Natural killer cell treated with Interleukin-12 subunit alpha and Interleukin-12 subunit beta and Interleukin-15 and Interleukin-18, amount 100 ng/mL, for 72 hours (primary cell): ENCODE measurements at places on chromosomes 1 and 21.

DNA sequence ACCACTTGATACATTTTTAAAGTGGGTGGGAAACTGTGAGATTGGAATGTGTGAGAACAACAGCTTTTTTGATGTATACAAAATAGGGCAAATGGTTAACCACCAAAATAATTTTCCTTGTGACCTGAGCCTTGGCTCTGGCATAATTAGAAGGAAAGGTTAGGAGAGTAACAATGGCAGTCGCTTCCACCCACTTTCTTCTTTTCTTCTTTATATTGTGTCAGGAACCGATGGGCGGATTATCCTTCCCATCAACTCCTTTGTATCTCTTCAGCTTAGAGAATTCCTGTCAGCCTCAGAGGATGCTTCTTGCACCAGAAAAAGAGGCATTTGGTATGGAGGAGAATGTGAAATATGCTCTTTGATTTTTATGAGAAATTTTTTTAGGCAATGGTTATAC lies 90.6 kb downstream of the SDCCAG8 start:
- H3K36me3 ChIP-seq = no peaks in the 10 kb centered on the region
- no peak overlapping the region for H3K4me3 ChIP-seq
- no peaks in the 10 kb centered on the region for H3K27me3 ChIP-seq
- no peak overlapping the region for H3K27ac ChIP-seq
- peaks cover 5% of the 10 kb centered on the region for H3K4me1 ChIP-seq
- no peak for DNase-seq

GRCh38 chr1:172507741-172508140 lies 25.2 kb upstream of the SUCO start:
- no peak overlapping the region for H3K27ac ChIP-seq
- H3K4me3 ChIP-seq = no peak overlapping the region
- H3K36me3 ChIP-seq = no peaks in the 10 kb centered on the region
- peaks cover 26% of the 10 kb centered on the region for H3K27me3 ChIP-seq

- H3K4me3 ChIP-seq = no peak overlapping the region
- no peak overlapping the region for H3K27ac ChIP-seq
- no peak for DNase-seq
- H3K27me3 ChIP-seq = peaks cover 6% of the 10 kb centered on the region
- H3K36me3 ChIP-seq = no peaks in the 10 kb centered on the region
These were observed 15.6 kb upstream of the ATP1B1 start for GRCh38 chr1:169090900-169091311.

DNA sequence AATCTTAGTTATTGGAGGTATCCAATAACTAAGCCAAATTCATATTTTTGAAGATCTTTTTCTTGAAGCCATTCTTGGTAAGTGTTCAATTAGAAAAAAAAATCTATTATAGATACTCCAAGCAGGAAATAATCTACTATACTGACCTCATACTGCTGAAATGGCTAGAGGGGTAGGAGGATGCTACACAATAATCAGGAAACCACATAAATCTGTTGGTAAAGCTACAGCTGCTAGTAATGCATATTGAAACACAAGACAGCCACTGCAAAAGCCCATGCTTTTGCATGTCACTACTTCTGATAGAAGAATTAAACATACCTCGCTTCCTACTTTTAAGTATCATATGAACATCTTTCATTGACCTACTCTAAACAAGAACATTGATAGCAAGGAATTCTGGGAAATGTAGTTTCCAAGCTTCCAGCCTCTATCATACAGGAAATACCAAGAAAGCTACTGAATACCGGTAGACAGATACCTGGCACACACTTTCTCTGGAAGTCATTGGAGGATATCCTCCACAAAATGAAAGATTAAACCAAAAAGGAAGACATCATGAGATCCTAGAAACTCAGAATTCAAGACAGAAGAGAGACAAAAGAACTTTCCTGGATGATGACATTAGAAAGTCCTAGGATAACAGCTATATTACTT lies 103.0 kb upstream of the VAV3 start:
- H3K27me3 ChIP-seq = no peaks in the 10 kb centered on the region
- DNase-seq = no peak
- H3K36me3 ChIP-seq = peaks cover 3% of the 10 kb centered on the region
- H3K4me3 ChIP-seq = no peak overlapping the region
